ENCODE measurements at places on chromosomes 1 and 21.

- no peak for DNase-seq
Observed at GRCh38 chr1:11455967-11456570, 22.9 kb upstream of the DISP3 start.

GRCh38 chr1:10681296-10682107 lies 114.9 kb downstream of the CASZ1 start:
- no peak for DNase-seq

GRCh38 chr1:115145226-115145625 lies 55.9 kb upstream of the TSPAN2 start:
- DNase-seq, result no peak

- no peak for DNase-seq
Observed at GRCh38 chr1:55993646-55994318, 585.6 kb downstream of the PLPP3 start.

GRCh38 chr21:31570824-31571566 lies 88.5 kb upstream of the SOD1 start:
- no peak for DNase-seq

DNA sequence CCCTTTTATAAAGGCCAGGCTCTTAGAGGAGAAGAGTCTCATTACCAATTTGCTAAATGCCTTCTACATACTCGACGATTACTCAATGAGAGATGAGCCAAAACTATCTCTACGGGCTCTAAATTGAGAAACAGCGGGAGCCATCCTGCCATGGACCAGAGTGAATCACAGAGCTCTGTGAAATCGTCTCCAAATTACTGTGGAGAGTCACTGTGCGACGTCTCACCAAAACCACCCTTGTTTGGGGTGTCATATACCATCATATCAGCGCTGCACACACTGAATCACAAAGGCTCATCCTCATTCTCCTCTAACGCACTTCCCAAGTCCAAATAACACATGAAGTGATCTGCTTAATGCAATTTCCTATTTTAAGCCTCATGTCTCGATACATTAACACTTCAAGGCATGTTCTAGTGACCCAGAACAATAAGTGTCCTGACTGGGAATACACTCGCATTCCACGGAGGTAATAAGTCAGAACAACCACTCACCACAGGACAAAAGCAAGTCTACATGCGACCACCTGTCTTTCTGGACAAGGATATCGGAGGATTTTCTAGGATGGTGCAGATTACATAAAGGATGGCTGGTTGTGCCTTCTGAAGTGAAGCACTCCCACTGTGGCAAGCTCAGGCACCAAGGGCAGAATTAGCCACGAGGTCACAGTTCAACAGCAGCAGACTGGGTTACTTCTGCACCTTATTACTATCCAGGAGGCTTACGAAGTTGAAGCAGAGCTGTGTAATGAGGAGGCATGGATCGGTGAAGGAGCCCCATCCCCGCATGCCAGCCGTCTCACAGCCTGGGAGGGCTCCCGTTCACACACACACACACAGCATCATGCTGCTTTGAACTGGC lies 44.3 kb downstream of the NID1 start:
- DNase-seq, result no peak

- DNase-seq, result no peak
Observed at GRCh38 chr1:34292472-34292871, 115.8 kb downstream of the C1orf94 start.

DNA sequence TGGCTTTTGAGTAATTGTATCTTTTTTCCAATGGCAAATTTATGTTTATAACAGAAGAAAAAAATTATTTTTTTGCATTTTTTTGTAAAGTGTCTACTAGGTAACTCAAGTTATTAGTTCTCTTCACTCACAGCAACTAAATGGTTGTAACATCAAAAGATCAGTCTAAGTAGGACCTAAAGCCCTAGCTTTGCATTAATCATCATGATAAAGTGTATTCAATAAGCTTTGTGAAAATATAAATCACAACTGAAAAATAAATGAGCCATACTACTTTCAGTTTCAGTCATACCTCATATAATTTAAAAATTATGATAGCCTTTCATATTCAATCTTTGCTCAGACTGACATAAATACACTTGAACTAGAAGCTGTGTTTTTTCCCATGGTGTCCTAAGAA lies 6.9 kb downstream of the TAF5L start:
- no peak for DNase-seq

GRCh38 chr1:152448095-152448494 lies 34.0 kb upstream of the CRNN start:
- no peak for DNase-seq

DNA sequence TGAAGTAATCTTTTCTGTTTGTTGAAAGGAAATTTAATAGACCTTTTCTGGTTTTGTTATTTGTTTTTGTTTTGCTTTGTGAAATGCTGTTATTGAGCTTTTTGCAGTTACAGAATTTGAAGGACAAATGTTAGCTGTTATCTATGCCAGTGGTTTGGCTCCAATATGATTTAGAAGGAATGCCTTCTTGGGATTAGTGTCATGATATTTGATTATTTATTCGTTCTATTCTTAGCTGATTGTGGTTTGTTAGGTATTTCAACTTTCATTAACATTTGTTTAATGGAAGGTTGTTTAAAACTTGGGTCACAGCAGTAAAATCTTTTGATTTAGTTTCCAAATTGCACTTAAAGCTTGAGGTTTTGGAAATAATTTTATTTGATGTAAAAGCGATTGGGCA lies 33.5 kb downstream of the ADGRL2 start:
- no peak for DNase-seq

DNA sequence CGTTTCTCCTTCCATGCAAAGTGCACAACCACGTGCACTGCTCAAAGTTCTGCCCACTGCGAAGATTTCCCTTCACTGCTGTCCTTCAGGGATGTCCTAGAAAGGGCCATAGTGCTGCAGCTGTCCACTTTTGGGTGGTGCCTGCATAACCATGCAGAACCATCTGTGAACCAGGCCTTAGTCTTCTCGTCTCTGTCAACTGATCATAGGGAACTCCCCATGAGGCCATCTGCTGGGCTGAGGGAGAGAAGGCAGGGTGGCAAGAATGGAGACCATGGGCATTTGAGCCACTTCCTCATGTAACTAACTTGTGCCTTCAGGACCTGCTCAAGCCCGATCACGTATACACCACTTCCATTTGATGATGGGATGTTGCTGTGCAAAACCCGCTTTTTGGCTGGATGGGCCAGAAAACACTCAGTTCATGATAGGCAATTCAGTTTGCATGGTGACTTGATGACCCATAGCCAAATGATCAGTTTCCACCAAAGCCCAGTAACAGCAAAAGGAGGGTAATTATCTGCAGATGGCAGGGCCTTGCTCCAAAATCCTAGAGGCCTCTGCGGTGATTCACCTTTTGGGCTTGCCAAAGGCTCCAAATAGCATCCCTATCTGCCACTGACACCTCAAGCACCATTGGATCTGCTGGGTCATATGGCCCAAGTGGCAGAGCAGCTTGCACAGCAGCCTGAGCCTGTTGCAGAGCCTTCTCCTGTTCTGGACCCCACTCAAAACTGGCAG lies 9.5 kb downstream of the ST6GALNAC5 start:
- DNase-seq, result no peak

GRCh38 chr1:247064304-247064703 lies 14.3 kb downstream of the ZNF670 start:
- no peak for DNase-seq

- DNase-seq, result no peak
Observed at GRCh38 chr1:38701088-38701487, 158.5 kb downstream of the RRAGC start.

GRCh38 chr1:11690397-11691301 lies 861 bp upstream of the DRAXIN start:
- DNase-seq, result no peak

- DNase-seq, result no peak
Observed at GRCh38 chr1:176494436-176494835, 31.5 kb downstream of the PAPPA2 start.

GRCh38 chr1:158248771-158249170 lies 5.5 kb upstream of the CD1A start:
- no peak for DNase-seq

DNA sequence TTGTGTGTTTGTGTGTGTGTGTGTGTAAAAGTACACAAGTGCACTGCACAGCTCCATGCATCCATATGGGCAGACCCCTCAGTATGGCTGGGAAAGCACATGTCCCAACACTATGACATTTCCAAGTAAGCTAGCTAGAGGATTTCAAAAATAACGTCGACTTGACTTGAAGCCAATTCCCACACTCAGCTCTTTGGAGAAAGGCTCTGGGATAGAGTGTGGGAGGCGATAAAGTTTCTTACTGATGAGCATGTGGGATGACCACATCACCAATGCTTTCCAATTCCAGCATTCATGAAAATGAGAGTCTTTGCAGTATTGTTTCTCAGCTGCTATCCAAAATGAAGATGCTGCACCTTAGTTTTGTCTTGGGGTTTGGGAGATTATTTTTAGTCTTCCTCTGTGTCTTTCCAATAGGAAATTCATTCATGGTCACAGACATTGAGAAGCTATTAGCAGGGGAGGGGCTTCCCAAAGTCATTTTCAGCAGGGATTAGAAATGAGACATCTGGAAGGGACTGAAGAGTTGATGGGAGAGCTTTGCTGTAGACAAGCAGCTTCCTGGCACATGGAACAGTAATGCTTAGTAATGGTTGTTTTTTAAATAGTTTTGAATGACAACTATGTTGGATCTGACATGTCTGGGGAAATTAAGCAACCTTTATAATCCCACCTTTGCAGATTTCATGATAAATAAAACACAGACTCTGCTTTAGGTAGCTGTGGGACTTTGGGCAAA lies 143.5 kb downstream of the ASTN1 start:
- DNase-seq, result no peak

- DNase-seq, result no peak
Observed at GRCh38 chr1:165600793-165601192, 30.2 kb upstream of the MGST3 start.

DNA sequence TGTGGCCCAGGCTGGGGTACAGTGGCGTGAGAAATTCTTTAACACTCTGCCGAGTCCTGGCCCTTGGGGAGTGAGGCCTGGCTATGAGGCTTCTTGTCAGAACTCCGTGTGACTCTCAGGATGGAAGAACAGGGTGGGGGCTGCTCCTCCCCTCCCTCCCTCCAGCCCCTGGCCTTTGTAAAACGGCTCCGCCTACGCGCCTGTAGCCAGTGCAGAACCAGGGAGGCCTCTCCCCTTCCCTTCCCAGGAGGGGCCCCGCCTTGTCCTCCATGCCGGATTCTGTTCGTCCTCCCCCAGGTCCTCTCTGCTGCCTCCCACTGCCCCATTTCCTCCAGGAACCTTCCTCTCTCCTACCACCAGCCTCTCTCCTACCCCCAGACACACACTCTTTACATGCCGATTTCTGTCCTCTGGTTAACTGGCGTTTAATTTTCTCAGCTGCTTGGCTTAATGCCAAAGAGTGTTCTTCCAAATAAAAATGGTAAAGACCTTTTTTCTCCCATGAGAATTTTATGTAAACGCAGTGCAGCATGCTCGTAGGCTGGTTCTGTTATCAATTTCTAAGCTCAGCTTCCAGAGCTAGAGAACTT lies 21.0 kb downstream of the PDE9A start:
- no peak for DNase-seq

- DNase-seq, result no peak
Observed at GRCh38 chr1:197170538-197170937, 24.1 kb upstream of the ASPM start.

DNA sequence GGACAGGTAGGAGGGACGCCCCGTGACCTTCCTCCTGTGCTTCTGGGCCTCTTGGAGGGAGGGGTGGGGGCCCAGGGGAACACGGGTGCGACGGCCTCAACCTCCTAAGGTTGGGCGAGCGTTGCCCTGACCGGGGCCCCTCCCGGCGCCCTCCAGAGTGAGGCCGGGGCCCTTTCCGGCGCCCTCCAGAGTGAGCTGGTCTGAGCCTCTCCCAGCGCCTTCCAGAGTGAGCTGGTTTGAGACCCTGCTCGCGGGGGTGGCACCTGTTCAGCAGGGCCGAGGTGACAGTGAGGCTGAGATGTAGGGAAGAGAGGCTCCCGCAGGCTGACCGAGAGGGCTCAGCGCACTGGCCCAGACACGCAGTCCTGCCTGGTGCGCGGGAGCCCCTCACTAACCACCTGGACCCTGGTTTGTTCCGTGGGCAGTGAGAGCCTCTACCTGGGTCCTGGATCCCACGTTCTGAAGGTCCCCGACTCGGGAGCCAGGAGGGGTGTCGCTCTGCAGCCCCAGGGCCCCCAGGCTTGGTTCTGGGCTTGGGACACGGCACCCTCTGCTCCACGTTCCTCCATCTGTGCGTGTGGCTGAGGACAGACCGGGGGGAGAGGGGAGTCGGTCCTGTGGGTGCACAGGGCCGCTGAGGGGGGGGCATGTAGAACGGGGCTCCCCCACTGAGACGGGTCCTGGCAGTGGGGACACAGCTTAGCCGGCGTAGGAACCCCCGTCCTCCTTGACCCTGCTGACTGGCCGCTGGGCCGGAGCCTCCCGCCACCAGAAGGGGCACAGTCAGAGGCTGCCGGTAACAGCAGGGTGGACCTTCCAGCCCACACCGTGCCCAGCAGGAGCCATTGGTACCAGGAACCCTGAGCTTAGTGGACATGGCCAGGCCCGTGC lies 1.4 kb downstream of the COL6A1 start:
- no peak for DNase-seq

DNA sequence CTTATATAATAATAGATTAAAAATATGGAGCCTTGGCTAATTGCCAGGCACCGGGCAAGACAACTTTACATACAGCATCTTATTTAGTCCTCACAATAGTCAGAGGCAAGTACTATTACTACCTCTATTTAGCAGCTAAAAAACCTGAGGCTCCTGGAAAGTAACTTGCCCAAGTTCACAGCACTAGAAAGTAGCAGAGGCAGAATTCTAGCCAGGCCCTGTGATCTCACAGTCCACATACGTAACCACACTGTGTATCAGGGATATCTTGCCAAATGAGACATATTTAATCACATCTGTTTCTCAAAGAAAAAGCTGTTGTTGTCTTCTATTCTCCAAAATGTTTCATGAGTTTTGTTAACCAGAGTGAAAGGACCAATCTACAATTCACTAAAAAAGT lies 378.5 kb downstream of the PLPP3 start:
- DNase-seq, result no peak

- no peak for DNase-seq
Observed at GRCh38 chr1:21783679-21784603, 992 bp upstream of the USP48 start.

DNA sequence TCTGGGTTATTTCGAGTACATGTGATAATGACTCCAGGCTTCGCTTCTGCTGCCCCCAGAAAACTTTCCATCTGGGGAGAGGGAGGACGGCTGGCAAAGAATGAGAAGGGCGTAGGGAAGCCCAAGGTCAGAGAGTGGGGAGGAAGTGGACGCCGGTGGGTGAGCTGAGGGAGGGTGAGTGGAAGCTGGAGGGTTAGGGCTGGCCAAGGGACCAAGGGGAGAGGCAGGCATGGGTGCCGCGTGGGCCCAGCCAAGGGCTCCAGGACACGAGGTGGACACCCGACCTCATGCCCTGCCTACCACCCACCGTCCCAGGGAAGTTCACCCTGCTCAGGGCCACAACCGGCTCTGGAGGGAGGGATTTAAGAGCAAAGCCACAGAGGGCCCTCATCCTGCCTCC lies 75.8 kb downstream of the CASZ1 start:
- DNase-seq, result no peak

DNA sequence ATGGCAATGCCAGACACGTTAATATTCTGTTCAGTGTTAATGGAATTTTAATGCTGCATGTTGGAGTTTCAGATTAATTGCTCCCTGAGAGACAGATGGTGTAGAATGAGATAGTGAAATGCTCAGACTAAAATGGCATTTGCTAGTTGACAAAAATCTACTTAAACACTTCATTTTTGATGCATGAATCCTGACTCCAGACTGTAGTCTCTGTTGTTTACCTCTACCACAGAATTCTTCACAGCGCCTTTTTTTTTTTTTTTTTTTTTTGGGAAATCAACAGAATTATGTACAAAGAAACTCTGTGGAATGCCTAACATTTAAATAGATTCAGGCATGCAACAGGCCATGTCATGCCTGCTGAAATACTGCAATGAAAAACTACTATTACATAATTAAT lies 111.3 kb downstream of the PLPPR5 start:
- DNase-seq, result no peak
